ENCODE measurements at places on chromosomes 16 and 17.

DNA sequence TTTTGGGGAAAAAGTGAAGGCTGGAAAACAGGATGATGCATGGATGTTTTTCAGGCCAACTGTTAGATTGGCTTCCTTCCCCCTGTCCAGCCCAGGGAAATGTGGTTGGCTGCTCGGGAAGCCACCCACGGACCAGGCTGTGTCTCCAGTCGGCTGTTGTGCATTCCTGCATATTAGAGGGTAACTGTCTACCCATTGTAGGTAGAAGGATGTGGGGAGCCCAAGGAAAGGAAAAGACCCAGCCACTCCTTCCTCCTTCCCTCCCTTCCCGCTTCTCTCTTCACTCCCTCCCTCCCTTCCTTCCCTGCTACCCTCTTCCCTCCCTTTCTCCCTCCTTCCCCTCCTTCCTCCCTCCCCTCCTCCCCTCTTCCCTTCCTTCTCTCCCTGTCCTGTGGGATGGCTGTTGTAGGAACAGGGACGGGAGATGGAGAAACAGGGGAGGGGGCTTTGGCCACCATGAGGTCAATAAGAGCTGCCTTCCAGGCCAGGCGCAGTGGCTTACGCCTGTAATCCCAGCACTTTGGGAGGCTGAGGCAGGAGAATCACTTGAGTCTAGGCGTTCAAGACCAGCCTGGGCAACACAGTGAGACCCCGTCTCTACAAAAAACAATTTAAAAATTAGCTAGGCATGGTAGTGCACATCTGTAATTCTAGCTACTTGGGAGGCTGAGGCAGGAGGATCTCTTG, 16.9 kb downstream of the SYT17 start:
- H3K36me3 ChIP-seq: no peaks in the 10 kb centered on the region
- no peaks in the 10 kb centered on the region for H3K27me3 ChIP-seq
- no peak overlapping the region for H3K27ac ChIP-seq
- no peak overlapping the region for H3K4me3 ChIP-seq
- no peaks in the 10 kb centered on the region for H3K4me1 ChIP-seq

DNA sequence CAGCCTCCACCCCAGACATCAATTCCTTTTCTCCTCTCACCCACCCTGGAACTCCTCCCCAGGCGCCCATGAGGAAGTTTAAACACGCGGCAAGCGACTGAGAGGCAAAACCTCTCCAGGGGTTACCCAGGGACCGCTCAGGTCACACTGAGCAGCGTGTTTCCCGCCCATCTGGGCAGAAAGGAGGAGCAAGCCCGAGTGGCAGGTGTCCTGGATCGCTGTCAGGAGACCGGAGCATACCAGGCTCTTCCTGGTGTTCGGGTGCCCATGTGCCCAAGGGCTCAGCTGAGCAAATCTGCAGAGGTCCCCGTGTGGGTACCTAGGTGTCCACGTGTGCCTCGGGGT, 491 bp downstream of the SLC25A19 start:
- peaks cover 29% of the 10 kb centered on the region for H3K4me1 ChIP-seq
- peak overlapping the region; percentile 77 for H3K27ac ChIP-seq

GRCh38 chr16:67531247-67531646, 2.6 kb downstream of the RIPOR1 start:
- H3K27ac ChIP-seq: peak overlapping the region; percentile 17
- peaks cover 34% of the 10 kb centered on the region for H3K4me1 ChIP-seq
- H3K4me3 ChIP-seq: 0 out of 2 replicates have a peak overlapping the region, but pooled peaks have one; percentile 90
- DNase-seq: no peak

GRCh38 chr16:71537643-71538042, 11.4 kb downstream of the CHST4 start:
- H3K36me3 ChIP-seq: no peaks in the 10 kb centered on the region
- no peak overlapping the region for H3K4me3 ChIP-seq
- H3K27ac ChIP-seq: no peak overlapping the region
- 0 out of 2 replicates have a peak, but pooled peaks cover 4% of the 10 kb centered on the region for H3K4me1 ChIP-seq
- DNase-seq: peak; percentile 21

DNA sequence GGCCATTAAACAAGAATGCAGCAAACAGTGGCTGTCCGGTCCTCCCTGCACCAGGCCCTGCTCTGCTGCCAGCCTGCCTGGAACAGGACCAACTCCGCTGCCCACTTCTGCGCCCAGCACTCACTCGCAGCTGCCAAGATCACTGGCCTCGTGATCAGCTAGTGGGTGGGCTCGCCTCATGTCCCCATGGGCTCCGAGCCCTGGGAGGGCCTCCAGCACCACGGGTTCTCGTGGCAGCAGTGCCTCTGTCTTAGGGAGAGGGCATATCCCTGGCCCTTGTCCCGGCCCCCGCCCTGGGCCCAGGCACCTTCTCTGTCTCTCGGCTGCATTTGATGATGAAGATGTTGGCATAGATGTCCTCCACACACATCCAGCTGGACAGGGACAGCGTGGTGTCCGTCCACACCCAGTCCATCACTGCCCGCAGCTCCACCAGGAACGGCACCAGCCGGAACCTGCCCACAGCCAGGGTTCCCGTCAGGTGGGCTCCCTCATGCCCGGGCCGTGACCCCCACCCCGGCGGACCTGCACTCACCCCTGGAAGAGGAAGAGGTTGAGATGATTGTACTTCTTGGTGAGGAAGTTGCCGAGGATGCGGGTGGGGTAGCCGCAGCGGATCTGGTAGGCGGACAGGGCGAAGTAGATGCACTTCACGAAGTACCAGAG, 13.1 kb downstream of the CTU2 start:
- H3K27ac ChIP-seq: no peak overlapping the region
- no peaks in the 10 kb centered on the region for H3K4me1 ChIP-seq
- DNase-seq: no peak
- peaks cover 60% of the 10 kb centered on the region for H3K36me3 ChIP-seq
- H3K4me3 ChIP-seq: no peak overlapping the region
- H3K27me3 ChIP-seq: no peaks in the 10 kb centered on the region

DNA sequence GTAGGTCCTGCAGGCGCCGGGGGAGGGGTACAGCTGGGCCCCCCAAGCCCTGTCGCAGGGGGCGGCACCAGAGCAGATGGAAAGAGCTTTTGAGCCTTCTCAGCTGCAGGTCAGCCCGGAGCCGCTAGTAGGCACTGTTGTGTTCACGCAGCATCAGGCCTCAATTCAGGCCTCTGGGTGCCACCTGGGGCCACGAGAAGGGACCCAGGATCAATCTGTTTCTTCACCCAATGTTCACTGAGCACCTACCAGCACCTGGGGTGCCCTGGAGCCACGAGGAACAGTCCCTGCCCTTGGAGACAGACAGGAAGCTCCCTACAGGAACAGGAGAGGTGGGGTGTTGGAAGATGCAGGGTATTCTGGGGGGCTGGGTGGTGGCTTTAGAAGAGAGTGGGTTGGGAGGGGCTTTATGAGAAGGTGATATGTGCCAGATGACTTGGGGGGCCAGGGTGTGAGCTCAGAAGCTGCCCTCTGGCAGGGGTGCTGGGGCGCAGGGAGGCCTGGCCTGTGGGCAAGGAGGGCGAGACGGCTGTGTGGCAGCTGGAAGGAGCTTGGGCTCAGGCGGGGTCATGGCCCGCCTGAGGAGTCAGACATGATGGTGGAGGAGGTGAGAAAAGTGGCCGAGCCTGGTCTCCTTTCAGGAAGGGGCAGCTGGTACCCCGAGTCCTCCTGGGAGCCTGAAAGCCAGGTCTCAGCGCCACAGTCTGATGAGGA, 121.9 kb upstream of the GSE1 start:
- no peaks in the 10 kb centered on the region for H3K36me3 ChIP-seq
- peaks cover 2% of the 10 kb centered on the region for H3K27me3 ChIP-seq
- no peak overlapping the region for H3K4me3 ChIP-seq
- H3K4me1 ChIP-seq: peaks cover 3% of the 10 kb centered on the region
- no peak for DNase-seq

GRCh38 chr17:42683407-42684034, 1.2 kb downstream of the CNTNAP1 start:
- peaks cover 3% of the 10 kb centered on the region for H3K36me3 ChIP-seq
- peaks cover 14% of the 10 kb centered on the region for H3K4me1 ChIP-seq
- peak overlapping the region; percentile 92 for H3K4me3 ChIP-seq
- no peaks in the 10 kb centered on the region for H3K27me3 ChIP-seq
- no peak for DNase-seq

GRCh38 chr16:24381470-24382118, 125.5 kb downstream of the CACNG3 start:
- H3K27ac ChIP-seq: no peak overlapping the region
- H3K4me1 ChIP-seq: no peaks in the 10 kb centered on the region
- no peaks in the 10 kb centered on the region for H3K36me3 ChIP-seq

DNA sequence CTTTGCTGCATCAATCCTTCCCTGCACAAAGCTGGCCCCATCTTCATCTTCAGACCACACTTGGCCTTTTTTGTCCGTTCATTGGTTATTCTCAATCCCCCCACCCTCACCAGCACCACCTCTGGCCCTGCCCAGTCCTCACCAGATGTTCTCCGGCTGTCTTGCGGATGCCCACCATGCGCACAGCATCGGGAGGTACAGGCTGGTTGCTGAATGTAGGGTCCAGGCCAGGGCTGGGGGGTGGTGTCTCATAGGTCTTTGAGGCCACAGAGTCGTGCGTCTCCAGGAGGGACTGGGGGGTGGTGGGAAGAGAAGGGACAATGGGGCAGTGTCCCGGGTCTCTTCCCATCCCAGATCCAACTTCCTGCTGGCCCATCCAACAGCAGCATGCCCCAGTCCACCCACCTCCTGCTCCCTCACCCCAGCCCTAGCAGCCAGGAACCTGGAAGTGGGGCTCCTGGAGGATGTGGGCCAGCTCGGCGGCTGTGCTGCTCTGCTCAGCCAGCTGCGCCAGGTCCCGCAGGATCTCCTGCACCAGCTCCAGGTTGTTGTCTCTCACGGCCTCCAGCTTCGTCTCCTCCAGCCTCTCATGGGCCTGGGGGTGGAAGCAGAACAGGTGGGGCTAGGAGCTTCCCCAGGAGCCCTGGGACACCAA, 24.4 kb downstream of the MPP2 start:
- no peak overlapping the region for H3K4me3 ChIP-seq
- H3K27me3 ChIP-seq: no peaks in the 10 kb centered on the region
- no peak for DNase-seq
- H3K36me3 ChIP-seq: no peaks in the 10 kb centered on the region

- DNase-seq: no peak
- H3K27ac ChIP-seq: no peak overlapping the region
- no peaks in the 10 kb centered on the region for H3K4me1 ChIP-seq
- H3K36me3 ChIP-seq: no peaks in the 10 kb centered on the region
- H3K27me3 ChIP-seq: no peaks in the 10 kb centered on the region
- H3K4me3 ChIP-seq: no peak overlapping the region
These were observed 66.6 kb downstream of the NOS2 start for GRCh38 chr17:27733773-27734172.

GRCh38 chr16:26642047-26642664, 424.6 kb upstream of the C16orf82 start:
- no peak overlapping the region for H3K27ac ChIP-seq
- no peak overlapping the region for H3K4me3 ChIP-seq
- no peaks in the 10 kb centered on the region for H3K4me1 ChIP-seq
- no peak for DNase-seq
- H3K27me3 ChIP-seq: no peaks in the 10 kb centered on the region

- no peak for DNase-seq
- no peak overlapping the region for H3K4me3 ChIP-seq
- no peak overlapping the region for H3K27ac ChIP-seq
- no peaks in the 10 kb centered on the region for H3K27me3 ChIP-seq
- peaks cover 8% of the 10 kb centered on the region for H3K4me1 ChIP-seq
- no peaks in the 10 kb centered on the region for H3K36me3 ChIP-seq
These were observed 54.1 kb downstream of the TNFRSF13B start for GRCh38 chr17:16917671-16918394.

GRCh38 chr17:81551458-81552243, 502 bp downstream of the FAAP100 start:
- peak overlapping the region; percentile 93 for H3K4me3 ChIP-seq
- H3K27ac ChIP-seq: peak overlapping the region; percentile 58
- peaks cover 14% of the 10 kb centered on the region for H3K4me1 ChIP-seq
- DNase-seq: no peak

- H3K27me3 ChIP-seq: 0 out of 2 replicates have a peak, but pooled peaks cover 2% of the 10 kb centered on the region
- no peaks in the 10 kb centered on the region for H3K4me1 ChIP-seq
- no peak overlapping the region for H3K4me3 ChIP-seq
- H3K36me3 ChIP-seq: no peaks in the 10 kb centered on the region
- no peak for DNase-seq
These were observed 28.6 kb upstream of the XYLT1 start for GRCh38 chr16:17499223-17499902.

- peaks cover 9% of the 10 kb centered on the region for H3K4me1 ChIP-seq
- peaks cover 3% of the 10 kb centered on the region for H3K36me3 ChIP-seq
- peak overlapping the region; percentile 52 for H3K4me3 ChIP-seq
- H3K27me3 ChIP-seq: no peaks in the 10 kb centered on the region
These were observed 5.1 kb downstream of the MMD start for GRCh38 chr17:55416470-55417052.

GRCh38 chr17:78761789-78762406, 20.2 kb downstream of the CYTH1 start:
- no peak overlapping the region for H3K4me3 ChIP-seq
- H3K27me3 ChIP-seq: no peaks in the 10 kb centered on the region
- no peak for DNase-seq
- 0 out of 2 replicates have a peak overlapping the region, but pooled peaks have one; percentile 8 for H3K27ac ChIP-seq

DNA sequence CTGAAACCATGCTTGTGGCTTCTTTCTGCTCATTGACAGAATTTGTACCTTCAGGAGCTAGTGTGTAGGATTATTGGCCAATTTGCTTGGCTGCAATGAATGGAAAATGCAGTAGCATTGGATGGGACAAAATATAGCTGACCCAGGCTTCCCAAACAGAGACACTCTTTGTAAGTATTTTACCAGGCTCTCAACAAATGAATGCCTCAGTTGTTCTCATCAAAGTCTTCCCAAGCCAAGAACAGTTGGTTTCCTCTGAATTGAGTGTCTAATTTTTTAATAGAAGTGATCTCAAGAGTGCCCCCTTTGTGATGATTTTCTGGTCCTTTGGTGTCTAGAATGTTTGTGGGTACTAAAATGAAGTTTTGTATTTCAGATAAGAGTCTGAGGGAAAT, 140.9 kb downstream of the SHISA9 start:
- H3K36me3 ChIP-seq: no peaks in the 10 kb centered on the region
- no peaks in the 10 kb centered on the region for H3K27me3 ChIP-seq
- H3K4me3 ChIP-seq: no peak overlapping the region
- H3K27ac ChIP-seq: no peak overlapping the region
- H3K4me1 ChIP-seq: no peaks in the 10 kb centered on the region

GRCh38 chr17:66287911-66288310, 14.5 kb upstream of the PRKCA start:
- H3K4me1 ChIP-seq: no peaks in the 10 kb centered on the region
- no peak overlapping the region for H3K27ac ChIP-seq
- DNase-seq: no peak
- peaks cover 2% of the 10 kb centered on the region for H3K27me3 ChIP-seq
- no peaks in the 10 kb centered on the region for H3K36me3 ChIP-seq

GRCh38 chr17:63698886-63699637, 863 bp downstream of the LIMD2 start:
- H3K36me3 ChIP-seq: peaks cover 10% of the 10 kb centered on the region
- peak overlapping the region; percentile 94 for H3K27ac ChIP-seq
- peaks cover 40% of the 10 kb centered on the region for H3K4me1 ChIP-seq
- peak; percentile 59 for DNase-seq
- no peaks in the 10 kb centered on the region for H3K27me3 ChIP-seq

DNA sequence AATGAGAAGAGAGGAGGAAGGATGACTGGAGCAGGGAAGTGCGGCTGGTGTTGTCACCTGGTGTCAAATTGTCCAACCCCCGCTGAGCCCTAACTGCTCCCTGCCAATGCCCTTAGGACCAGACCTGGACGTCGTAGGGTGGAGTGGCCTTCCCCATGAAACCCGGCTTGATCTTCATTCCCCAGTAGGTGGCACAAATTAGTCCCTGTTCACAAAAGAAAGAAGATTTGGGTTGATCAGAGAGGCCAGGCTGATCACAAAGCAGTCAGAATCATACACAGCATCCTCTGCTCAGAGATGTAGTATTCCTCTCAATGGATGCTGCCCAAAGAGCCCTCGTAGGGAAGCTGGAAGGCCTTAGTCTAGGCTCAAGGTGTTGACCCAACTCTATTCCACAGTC, 60.2 kb downstream of the ACSM1 start:
- no peaks in the 10 kb centered on the region for H3K36me3 ChIP-seq
- no peak overlapping the region for H3K4me3 ChIP-seq
- DNase-seq: no peak

All from GM12878 (cell line).